ENCODE measurements at places on chromosomes 5 and 9.

- no peak for DNase-seq
Measured at GRCh38 chr5:91417219-91417618, 34.1 kb upstream of the ARRDC3 start.

DNA sequence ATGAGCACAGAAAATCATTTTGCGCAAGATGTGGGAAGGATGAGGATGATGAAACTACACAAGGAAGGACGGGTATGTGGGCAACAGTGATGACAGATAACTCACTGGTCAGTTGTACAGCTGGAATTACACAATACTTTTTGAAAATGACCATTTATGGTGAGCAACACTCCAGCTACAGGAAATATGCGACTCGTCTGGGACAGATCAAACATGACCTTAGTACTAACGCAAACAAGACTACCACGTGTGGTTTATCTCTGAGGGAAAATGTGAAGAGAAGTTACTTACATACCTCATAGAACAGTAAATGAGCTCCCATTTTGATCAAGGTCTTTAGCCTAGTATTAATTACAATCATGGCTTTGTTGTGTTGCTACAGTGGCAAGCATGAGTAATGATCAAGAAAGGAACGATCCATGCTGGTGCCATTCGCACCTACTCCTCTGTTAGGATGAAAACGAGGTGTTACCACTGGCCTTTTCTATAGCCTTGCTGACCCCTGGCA is 456.9 kb downstream of the BNC2 start:
- DNase-seq = no peak

DNA sequence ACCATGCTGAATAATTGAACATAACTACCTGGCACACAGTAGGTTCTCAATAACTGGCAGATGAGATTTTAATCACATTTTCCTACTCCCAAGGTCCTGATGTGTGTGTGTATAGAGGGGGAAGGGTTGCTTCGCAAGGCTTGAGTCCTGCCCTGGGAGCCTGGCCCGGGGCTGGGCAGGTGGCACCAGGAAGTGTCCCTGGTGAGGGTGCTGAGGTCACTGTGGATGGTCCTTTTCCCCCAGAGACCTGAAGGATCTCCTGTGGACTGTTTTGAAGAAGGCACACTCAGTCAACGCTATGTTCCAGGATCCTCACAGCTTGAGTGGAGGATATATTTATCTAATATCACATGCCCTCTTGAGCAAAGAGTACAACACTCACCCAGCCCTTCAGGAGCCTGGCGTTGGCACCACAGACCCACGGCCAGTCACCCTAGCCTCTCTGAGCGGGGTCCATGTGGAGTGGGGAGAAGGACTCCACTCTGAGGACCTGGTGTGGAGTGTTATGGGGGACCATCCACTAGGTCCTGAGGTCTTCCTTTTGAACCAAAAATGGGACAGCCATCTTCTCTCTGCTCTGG is 177.8 kb downstream of the GABBR2 start:
- DNase-seq = no peak

DNA sequence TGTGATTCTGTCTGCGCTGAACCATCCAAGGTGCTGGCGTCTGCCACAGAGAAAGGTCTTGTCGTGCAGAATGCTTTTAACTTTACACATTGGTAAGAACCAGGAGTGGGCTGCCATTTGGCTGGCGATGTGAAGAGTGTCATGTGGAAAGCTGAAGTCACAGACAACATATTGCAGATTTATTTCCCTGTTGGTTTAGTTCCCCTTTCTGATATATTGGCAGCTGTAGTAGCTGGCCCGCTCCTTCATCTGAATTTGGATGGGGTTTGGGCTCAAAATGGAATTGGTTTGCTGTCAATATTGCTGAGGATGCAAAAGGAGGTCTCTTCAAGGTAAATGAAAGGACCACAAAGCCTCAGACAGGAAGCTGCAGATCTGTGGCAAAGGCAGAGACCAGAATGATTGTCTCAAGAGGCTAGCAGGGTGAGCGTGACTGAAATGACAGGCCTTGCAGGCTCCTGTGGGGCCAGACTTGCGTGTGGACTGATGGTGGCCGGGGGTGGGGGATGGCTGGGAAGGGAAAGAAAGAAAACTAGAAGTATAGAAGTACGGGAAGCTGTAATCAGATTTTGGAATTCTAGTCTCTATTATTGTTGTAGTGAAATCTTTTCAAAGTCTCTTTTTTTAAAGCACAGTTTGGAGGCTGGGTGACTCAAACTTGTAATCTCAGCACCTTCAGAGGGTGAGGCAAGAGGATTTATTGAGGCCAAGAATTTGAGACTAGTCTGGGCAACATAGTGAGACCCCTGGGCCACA is 25.1 kb upstream of the CD180 start:
- DNase-seq = no peak

- no peak for DNase-seq
Measured at GRCh38 chr5:173973616-173973969, 15.4 kb upstream of the C5orf47 start.

- DNase-seq = no peak
Measured at GRCh38 chr5:35294976-35295375, 64.7 kb upstream of the PRLR start.

- DNase-seq = no peak
Measured at GRCh38 chr9:11086561-11086960, 473.8 kb upstream of the PTPRD start.

GRCh38 chr9:108001237-108001636 is 511.7 kb upstream of the KLF4 start:
- no peak for DNase-seq

GRCh38 chr5:134555890-134556311 is 30.4 kb downstream of the JADE2 start:
- DNase-seq = peak; percentile 68

- DNase-seq = no peak
Measured at GRCh38 chr5:91219091-91219802, 163.9 kb downstream of the ARRDC3 start.

DNA sequence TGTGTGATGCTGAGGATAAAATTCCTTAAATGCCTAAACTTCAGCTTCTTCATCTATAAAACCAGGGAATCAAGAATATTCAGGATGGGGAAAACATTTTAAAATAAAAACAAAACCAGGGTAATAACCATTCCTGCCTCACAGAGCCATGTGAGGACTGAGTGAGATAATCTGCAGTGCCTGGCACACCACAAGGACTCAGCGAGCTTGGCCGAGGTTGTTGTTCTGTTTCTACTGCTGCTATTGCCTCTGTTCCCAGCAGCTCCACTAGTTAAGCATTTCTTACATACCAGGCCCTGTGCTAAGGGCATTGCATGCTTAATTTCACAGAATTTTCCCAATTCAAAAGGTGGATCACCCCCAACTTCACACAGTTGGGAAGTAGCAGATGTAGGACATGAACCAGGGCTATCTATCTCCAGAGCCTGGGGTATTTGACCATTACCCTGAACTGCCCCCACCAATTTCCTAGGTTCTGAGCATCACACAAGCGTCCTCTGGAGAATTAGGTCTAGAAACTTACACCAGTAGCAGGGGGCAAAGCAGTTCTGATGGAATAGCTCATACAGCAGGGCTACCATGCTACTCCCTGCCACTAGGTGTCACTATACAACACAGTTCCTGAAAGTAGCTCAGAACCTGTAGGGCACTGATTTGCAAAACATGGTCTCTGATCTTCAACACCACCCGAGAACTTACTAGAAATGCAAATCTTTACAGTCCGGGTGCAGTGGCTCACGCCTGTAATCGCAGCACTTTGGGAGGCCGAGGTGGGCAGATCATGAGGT is 74.3 kb downstream of the LRSAM1 start:
- no peak for DNase-seq

- no peak for DNase-seq
Measured at GRCh38 chr9:89515416-89515815, 17.5 kb upstream of the SEMA4D start.

DNA sequence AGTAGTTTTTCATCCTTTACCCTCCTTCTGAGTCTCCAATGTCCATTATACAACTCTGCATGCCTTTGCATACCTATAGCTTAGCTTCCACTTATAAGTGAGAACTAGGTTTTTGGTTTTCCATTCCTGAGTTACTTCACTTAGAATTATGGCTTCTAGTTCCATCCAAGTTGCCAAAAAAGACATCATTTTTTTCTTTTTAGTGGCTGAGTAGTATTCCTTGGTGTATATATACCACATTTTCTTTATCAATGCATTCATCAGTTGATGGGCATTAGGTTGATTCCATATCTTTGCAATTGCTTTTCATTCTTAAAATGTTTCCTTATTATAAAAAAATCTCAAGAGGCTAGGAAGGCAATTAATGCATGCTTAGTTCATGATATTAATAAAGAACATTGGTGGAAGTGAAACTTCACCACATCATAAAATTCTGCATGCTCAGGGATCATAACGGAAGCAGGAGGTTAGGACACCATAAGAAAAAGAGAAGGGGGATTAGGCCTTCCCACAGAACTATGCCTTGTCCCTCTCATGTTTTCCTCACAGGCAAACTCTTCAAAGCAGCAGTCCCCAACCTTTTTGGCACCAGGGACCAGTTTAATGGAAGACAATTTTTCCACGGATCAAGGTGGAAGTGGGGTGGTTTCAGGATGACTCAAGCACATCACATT is 105.2 kb downstream of the FRMD3 start:
- no peak for DNase-seq

- no peak for DNase-seq
Measured at GRCh38 chr5:6829150-6829784, 116.0 kb downstream of the TENT4A start.

GRCh38 chr5:149636861-149637246 is 55.6 kb downstream of the ARHGEF37 start:
- DNase-seq = no peak

DNA sequence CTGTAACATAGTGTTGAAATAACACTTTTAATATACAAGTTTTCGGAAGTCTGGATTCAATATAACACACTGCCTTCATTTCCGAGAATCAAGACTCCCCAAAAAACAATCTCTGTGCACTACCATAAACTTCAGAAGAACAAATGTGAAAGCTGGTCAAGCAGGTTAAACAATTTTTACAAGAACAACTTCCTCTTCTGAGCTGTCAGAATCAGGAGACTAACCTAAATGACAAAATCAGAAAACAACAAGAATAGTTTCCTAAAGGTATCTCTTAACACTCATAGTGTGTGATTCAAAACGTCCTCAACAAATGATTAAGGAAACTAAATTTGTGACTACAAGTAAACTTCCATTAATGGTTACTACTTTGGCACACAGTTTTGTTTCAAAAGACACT is 11.6 kb downstream of the C9orf72 start:
- no peak for DNase-seq

DNA sequence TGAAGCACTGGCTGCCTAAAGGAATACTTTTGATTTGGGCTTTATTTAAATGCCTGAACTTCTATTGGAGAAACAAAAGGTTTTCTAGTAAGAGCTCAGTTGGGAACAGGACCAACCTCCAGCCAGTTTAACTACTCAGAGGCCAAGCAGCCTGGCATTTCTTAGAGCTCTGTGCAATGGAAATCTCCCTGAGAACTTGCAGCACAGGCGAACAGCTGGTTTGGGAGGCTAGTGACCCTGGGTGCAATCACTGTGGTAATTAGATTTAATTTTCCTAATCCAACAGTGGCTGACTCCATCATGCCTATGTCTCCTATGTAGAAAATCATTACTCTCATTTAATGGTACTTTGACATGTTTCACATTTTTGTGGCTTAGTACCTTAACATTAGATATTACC is 1.0 kb upstream of the CDH6 start:
- no peak for DNase-seq

DNA sequence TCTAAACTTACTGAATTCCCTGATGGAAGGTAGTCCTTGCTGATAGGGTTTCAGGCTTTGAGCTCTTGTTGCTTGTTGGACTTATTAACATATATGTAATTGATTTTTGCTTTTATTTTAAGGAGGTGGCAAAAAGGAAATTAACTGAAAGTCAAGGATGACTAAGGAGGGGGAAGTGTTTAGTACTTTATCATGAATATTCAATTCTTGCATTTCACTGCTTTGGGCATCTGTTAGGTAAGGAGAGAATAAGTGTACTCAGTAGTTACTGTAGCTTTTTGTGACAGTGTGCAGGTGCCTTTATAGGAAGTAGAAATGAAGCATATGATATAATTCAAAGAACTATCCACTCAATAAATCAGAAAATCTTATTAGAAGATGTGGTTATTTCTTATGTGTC is 47.1 kb downstream of the DMXL1 start:
- no peak for DNase-seq

GRCh38 chr9:34550681-34551270 is 28.0 kb upstream of the ENHO start:
- DNase-seq = no peak

- DNase-seq = no peak
Measured at GRCh38 chr5:14735944-14736343, 71.4 kb downstream of the OTULIN start.

GRCh38 chr9:84300271-84300670 is 40.3 kb downstream of the SLC28A3 start:
- no peak for DNase-seq

GRCh38 chr9:23532282-23532681 is 293.8 kb downstream of the ELAVL2 start:
- no peak for DNase-seq

GRCh38 chr9:99607842-99608448 is 213.7 kb upstream of the NR4A3 start:
- DNase-seq = no peak

GRCh38 chr5:96961053-96961452 is 25.2 kb downstream of the LNPEP start:
- no peak for DNase-seq

DNA sequence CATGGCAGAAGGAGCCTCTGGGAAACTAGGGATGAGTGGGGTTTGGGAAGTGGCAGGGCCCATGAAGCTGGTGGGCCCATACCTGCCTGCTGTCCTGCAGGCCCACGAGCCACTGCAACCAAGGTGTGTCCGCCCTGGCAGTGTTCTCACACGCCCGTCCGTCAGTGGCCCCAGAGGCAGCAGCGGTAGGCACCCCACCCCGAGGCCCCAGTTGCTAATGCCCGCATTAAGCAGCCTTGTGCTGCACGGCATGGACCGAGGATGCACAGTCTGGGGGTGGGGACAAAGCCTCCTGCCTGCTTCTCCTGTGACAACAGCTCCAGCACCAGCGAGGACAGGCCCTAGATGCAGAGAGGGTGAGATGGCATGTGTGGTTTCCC is 41.3 kb downstream of the HK3 start:
- DNase-seq = no peak

DNA sequence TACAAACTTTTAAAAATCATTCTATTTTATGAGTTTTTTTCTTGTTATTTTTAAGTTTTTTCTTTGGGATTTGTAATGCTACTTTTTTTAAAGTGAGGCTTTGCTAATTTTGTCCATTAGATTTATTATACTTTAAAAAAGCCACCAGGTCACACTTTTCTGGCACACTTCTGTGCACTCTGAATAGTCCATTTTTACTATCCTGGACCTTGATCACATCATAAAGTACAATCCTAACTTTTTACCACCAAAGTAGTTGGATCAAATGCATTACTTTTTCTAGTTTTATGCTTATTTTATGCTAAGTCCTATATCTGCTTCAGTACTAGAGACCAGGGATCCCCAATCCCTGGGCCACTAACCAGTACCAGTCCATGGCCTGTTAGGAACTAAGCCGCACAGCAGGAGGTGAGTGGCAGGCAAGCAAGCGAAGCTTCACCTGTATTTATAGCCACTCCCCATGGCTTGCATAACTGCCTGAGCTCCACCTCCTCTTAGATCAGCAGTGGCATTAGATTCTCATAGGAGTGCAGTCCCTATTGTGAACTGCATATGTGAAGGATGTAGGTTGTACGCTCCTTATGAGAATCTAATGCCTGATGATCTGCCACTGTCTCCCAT is 16.0 kb downstream of the FRRS1L start:
- DNase-seq = no peak
